CD4-positive, alpha-beta T cell treated with Interleukin-10 for 1 hour (primary cell): ENCODE measurements at places on chromosomes 1 and 21.

GRCh38 chr1:174333437-174333836, 114.3 kb upstream of the GPR52 start:
- DNase-seq = no peak

DNA sequence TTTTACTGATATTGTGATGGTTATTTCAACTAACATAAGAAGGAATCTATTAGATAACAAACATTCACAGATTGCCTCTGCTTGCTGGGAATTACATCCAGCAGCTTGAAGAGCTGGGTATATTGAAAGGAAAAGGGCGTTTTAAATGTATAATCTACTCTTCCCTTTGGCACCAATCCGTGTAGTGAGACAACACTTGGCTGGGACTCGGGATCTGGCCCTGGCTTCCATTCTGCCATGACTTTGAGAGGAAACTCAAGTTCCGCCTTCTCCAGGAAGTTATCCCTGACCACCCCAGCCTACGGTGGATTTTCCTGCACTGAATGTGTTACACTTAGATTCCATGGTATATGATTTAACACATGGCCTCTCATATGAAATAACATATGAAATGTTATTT, 86.9 kb upstream of the UBE2U start:
- DNase-seq = no peak

DNA sequence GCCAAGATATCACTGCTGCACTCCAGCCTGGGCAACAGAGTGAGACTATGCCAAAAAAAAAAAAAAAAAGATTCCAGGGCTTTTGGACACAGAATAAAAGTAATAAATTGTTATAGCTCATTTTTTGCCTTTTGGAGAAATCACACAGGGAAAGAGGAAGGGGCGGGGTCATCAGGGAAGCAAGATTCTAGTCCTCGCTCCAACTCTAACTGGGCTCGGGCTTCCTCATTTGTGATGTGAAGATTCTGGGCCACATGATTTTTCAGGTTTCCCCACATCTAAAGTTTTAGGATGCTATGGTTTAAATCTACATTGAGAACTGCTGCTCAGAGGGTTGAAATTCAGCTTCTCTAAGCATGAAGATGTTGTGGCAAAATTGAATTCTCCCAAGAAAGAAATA, 179.3 kb upstream of the PLXNA2 start:
- no peak for DNase-seq

DNA sequence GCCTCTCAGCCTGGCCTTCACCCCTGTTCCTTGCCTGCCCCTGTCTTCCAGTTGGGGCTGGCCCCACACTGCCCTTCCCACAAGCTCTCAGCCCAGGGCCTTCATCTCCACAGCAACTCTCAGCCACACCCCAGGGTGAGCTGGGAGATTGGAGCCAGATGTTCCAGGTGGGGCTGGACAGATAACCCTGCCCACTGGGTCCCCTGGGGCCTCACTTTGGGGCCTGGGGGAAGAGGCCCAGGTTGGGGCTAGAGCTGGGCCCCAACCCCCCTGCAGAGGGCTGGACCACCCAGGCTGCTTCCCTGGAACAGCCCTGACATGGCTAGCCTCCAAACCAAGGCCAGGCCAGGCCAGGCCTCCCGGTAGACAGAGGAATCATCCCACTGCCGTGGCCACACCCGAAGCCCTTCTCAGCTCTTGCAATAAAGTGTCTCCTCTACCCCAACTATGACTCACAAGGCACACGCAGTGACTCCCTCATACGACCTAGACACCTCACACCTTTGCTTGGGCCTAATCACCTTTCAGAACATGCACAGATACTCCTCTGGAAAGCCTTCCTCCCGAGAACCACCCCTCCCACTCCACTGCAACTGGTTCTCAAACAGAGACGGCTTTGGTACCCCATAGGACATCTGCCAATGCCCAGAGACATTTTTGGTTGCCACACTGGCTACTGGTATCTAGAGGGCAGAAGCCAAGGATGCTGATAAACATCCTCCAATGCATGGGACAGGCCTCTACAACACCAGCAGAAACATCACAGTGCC, 22.2 kb downstream of the SLC2A1 start:
- DNase-seq = peak; percentile 47

- DNase-seq = no peak
Measured at GRCh38 chr1:155191904-155192303, 15.8 kb downstream of the THBS3 start.

DNA sequence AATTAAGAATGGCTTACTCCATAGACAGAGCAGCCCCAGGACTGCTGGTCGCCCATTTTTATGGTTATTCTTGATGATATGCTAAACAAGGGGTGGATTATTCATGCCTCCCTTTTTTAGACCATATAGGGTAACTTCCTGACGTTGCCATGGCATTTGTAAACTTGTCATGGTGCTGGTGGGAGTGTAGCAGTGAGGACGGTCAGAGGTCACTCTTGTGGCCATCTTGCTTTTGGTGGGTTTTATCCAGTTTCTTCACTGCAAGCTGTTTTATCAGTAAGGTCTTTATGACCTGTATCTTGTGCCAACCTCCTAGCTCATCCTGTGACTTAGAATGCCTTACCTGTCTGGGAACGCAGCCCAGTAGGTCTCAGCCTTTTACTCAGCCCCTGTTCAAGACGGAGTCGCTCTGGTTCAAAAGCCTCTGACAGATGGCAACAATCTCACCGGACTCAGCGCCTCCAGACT, 5.2 kb upstream of the AGPAT3 start:
- no peak for DNase-seq

- no peak for DNase-seq
Measured at GRCh38 chr1:37438869-37439343, 35.5 kb upstream of the ZC3H12A start.

DNA sequence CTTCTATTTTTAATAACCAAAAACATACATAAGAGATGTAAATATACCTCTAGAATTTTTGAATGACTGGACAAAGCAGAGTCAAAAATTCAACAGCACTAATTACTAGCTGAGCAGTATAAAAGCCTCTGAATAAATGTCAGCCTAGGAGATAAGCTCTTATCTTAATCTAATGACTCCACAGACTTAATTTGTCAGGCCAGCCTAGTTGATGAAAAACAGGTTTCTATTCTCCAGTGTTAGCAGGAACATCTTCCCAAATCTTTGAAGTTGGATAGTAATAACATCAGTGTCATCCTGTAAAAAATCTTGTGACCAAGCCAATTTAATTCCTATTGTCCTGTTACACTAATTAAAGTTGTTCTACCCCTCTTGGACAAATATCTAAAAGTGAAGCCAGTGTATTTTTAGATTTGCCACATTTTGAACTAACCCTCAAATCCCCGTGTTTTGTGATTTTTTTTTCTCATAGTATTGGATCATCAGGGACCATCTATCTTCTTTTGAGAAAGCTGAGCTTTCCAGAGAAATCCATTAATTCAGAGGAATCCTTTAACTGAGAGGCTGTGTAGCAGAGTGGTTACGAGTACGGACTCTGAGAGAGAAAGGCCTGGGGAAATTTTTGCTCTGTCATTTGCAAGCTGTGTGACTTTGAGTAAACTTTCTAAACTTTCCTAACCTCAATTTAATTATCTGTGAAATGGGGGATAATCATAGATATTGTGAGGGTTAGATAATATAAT, 41.2 kb downstream of the LMO4 start:
- DNase-seq = no peak

GRCh38 chr1:221125976-221126375, 246.7 kb downstream of the HLX start:
- DNase-seq = no peak

DNA sequence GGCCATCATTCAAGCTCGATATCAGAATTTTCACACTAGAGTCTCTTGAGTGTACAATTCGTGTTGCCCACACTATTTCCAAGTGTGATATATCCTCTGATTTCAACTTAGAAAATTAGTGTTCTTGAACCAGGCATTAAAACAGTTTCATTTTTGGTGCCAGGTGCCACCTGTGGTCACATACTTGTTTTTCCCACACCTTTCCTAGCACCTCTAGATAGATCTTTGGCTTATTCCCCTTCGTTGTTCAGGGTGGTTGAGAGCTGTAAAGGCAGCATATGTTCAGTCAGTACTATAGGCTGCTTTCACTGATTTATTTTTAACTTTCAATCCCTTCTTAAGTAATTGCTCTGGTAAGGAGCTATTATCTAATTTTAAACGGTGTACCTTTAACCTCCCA, 131.1 kb downstream of the NEK7 start:
- DNase-seq = no peak

DNA sequence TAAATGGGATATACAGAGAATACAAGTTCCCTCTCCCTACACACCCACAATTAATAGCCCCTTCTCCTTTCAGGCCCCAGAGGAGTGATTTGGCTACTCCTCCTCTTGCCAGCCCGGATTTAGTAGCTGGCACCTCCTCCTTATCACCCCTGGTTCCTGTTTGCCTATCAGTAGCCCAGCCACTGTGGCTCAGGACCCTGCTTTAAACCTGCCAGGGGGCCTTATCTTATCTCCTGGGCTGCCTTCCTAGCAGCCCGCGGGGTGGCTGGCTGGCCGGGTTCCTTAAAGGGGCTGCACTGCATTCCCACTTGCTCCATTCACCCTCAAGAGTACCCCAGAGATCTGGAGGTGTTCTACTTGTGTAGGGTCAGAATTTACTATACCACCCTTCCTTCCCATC, 70.4 kb downstream of the PLEKHA6 start:
- DNase-seq = no peak

- no peak for DNase-seq
Measured at GRCh38 chr1:8213676-8214075, 104.2 kb upstream of the SLC45A1 start.

- DNase-seq = no peak
Measured at GRCh38 chr1:211381481-211382181, 55.0 kb downstream of the TRAF5 start.

- no peak for DNase-seq
Measured at GRCh38 chr21:23020969-23021368, 2022.8 kb downstream of the NCAM2 start.

GRCh38 chr1:169546087-169546995, 39.9 kb downstream of the F5 start:
- DNase-seq = peak; percentile 81

DNA sequence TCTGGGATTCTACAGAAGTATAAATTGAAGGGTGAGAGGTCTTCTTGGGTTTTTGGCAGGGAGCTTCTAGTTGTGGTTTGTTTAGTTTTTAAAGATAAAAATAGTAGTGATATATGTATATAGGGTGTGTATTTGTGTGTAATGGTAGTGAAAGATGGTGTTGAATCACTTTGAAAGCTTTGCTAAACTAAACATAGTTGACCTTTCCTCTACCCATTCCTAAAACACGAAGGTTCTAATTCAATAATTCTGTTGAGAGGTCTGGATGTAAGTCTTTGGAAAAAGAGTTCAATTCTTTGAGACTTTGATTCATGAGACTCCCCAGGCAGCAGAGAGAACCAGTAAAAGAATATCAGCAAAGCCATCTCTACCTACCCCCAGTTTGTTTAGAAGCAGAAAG, 247.9 kb upstream of the DUSP10 start:
- no peak for DNase-seq

GRCh38 chr1:41184446-41184845, 57.7 kb downstream of the SCMH1 start:
- DNase-seq = no peak

DNA sequence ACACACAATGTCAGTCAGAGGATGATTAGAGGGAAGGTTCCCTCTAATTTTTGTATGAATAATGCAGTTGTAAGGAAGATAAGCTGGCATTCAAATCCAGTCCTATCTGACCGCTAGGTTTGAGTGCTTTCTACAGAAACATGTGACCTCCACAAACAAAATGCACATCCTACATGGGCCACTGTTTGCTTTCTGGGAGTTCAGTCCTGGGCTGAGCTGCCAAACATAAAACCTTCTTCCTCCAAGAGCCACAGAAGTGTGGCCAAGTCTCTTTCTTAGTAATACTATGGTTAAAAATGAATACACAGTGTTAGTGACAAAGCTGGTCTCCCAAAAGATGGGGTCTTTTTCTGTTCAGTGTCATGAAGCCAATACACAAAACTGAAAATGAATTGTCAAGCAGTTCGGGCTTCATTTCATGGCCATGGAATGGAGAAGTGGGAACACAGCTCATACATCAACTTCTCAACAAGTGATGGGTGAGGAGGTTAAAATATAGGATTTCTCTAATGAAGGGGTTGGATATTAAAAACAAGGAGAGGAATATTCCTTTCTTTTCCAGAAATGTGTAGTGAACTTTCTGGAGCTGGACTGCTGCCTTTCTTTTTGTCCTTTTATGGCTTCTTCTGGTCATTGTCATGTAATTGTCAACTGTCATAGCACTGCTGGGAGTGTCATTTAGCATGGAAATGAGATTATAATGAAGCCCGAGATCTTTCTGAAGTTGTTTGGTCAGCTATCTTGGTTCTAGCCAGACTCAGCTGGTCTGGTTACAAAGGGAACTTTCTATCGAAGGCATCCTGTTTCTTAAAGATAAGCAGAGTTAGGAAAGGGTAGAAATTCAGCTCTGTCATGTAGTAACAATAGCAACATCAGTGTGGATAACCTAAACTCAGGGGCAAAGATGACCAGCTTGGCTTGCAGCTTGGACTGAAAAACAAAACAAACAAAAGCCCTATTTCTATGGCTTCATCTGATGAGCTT, 135.1 kb downstream of the CHD1L start:
- no peak for DNase-seq
